ENCODE measurements at places on chromosomes 2 and 18.

DNA sequence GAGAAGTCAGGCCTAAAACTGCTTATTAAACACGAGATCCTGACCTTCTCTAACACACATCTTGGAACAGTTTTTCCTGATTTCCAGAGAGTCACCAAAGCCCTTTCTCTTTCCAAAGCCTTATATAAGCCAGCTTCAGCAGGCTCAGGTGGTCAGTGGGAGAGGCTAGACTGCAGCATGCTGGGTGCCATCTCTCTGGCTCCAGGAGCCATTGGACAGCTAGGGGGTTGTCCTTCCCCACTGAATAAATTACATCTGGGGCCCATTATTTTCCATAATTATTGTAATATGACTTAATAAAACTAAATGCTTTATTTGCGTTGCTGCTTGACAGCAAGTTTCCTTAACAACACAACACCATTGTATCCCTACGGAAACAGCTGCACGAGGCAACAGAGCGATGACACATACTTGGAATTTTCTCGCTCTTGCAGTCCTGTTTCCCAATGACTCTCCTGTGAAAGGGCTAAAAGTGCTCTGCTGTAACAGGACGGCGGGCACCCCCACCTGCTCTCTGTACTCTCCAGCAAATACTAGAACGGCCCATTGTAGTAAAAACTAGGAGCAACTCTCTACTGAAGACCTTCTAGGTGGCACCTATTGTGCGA, 160.6 kb downstream of the RNF144A start:
- DNase-seq = no peak

DNA sequence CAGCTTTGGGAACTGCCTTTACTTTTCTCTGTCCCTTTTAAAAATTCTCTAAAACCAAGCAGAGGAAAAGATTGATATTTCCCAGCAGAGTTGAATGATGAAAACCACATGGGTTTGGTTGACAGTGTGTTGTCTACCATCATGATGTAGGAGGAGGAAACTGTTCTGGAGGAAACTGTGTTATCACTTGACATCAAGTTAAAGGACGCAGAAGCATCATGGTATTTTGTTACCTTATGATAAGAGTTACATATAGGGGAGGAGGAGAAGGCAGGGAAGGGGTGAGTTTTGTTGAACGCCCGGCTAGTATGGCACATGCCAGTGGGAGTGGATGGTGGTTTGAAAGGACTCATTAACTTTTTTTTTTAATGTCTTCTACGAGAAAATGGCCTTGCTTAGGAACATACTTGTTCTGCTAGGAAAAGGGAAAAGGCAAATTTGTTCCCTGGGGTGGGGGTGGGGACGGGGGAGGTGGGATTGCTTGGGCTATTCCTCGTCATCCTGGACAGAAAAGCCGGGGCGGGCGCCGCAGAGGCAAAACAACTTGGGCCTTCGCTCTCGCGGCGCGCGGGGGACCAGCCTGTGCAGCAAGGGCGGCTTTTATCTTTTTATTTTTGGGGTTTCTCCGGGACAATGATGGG, 766 bp downstream of the TMEM17 start:
- no peak for DNase-seq

DNA sequence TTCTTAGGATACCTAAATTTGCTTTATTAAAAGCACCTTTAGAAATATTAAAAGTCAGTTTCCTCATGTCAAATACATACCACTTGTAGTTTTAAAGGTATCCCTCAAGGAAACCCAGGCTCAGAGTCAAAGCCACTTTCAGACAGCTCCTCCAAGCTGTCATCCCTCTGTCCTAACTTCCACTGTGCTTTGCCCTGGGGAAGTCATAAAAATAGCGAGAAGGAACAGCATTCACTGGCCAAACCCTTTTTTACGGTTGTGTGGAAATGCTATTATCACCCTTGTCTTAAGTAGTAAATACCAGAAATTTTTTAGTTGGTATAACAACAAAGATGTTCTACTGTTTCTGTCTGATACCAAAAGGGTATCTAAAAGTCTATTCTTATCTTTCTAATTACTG, 680.5 kb downstream of the ZEB2 start:
- no peak for DNase-seq

GRCh38 chr2:130842770-130843169, 6.1 kb downstream of the ARHGEF4 start:
- no peak for DNase-seq

- no peak for DNase-seq
Measured at GRCh38 chr2:207505171-207505570, 24.6 kb upstream of the CREB1 start.

DNA sequence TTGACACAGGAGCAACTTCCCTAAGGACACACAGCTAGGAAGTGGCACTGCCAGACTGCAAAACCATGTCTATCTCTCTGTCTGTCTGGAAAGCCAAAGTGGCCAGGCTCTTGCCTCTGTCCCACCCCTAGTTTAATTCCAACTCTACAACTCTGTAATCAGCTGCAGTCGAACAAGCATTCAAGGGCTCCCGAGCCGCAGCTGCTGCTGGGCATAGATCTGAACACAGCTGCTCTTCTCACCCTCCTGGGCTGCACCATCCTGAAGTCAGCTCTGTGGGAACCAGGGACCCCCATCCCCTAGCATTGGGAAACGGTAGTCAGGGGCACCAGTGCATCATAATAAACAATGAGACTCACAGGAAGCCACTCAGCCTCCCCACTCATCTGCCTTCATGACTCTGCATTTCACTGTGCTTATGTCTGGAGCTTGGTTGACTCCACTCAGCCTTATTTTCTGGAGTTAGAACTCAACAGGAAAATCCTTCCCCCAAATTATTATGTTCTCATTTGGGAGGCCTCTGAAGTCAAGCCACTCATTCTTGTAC, 44.4 kb upstream of the TMEM163 start:
- no peak for DNase-seq

- DNase-seq = no peak
Measured at GRCh38 chr18:23822590-23823385, 133.5 kb downstream of the LAMA3 start.

GRCh38 chr2:219697811-219698747, 70.6 kb downstream of the SLC4A3 start:
- DNase-seq = no peak

- no peak for DNase-seq
Measured at GRCh38 chr2:7676714-7677113, 759.5 kb downstream of the RNF144A start.

DNA sequence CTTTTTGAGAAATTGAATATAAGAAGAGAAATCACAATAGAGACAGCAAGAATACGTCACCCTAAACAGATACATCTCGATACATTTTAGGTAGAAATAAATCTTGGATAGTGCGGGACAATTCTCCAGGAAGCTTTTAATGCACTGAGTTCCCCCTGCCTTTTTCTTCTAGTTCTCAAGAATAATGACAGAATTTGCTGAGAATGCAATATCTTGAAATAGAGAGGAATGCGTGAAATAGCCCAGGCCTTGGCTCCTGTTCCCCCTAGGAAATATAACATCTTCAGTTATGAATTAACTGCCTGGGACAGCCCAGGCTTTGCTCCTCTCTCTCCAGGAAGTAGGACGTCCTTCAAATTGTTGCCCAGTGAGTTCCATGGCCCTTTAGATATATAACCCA, 7.6 kb upstream of the NRXN1 start:
- no peak for DNase-seq

DNA sequence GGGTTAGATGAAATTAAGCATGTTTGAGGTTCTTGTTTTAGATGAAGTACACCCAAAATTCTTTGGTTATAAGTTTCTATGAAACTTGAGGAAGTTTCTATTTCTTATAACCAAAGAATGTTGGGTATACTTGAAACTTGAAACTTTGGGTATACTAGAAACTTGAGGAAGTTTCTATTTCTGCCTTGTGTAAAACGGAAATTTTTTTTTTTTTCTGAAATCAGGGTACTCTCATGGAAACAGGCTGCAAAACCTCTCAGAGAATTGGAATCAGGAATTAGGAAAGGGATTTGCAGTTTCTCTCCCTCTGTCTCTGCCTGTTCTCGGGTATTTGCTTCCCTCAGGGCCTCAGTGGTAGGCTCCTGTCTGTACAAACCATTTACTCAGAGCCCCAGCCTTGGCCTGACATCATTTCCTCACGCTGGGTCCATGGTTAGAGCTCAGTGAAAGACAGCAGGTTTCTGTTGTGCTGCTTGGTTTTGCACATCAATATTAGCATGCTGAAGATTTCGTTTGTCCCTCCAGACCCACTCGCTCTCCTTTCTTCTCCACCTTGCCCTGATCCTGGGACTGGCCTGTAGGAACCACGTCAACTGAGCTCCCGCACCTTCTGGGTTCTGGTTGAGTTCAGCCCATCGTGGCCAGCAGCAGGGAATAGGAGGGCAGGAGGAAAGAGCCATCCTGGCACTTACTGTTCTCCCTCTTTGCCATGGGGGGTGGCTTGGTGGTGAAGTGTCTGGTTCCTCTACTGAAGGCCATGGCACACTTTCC, 106.4 kb downstream of the POLR1A start:
- no peak for DNase-seq

GRCh38 chr2:134155134-134155533, 98.7 kb upstream of the MGAT5 start:
- no peak for DNase-seq

DNA sequence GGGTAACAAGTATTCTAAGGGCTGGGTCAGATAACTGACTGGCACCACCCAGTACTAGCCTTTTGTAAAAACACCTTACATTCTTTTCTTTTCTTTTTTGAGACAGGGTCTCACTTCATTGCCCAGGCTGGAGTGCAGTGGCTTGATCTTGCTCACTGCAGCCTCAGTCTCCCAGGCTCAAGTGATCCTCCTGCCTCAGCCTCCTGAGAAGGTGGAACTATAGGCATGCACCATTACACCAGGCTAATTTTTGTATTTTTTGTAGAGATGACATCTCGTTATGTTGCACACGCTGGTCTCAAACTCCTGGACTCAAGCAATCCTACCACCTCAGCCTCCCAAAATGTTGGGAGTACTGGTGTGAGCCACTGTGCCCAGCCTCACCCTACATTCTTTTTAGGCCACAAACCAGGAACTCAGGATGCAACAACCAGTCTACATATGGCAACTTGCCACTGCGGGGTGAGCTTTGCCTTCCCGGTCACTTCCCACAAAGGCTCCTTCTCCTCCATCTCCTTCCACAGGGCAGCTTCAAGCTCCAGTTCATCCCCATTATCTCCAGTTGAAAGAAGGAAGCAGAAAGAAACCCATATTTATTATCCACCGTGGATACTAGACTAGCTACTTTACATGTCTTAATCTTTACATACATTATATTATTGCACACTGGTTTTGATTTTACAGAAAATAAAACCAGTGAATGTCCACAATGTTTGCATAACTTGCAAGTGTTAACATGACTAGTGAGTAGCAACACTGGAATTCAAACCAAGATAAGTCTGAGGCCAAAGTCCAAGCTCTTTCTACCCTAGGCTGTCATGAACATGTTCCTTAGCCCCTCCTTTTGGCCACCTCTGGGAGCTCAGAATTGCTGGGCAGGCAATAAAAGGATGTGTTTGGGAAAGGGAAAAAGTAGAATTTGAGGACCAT, 23.7 kb upstream of the AP1S3 start:
- no peak for DNase-seq

- DNase-seq = no peak
Measured at GRCh38 chr2:201191132-201191875, 8.4 kb downstream of the CASP10 start.

DNA sequence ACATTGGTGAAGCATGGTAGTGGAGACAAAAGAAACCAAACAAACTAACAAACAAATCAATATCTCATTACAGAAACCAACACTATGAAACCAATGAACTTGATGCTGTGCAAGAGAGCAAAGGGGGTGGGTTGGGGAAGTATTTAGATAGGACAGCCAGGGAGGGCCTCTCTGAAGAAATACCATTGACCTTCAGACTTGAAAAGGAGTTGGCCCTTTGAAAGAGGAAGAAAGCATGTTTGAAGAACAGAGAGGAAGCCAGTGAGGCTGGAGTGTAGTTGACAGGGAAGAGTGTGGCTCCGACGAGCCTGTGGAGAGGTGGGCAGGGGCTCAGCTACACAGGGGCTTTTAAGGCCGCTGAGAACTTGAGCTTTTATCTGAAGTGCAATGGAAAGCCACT, 151.0 kb upstream of the GATA6 start:
- DNase-seq = no peak

DNA sequence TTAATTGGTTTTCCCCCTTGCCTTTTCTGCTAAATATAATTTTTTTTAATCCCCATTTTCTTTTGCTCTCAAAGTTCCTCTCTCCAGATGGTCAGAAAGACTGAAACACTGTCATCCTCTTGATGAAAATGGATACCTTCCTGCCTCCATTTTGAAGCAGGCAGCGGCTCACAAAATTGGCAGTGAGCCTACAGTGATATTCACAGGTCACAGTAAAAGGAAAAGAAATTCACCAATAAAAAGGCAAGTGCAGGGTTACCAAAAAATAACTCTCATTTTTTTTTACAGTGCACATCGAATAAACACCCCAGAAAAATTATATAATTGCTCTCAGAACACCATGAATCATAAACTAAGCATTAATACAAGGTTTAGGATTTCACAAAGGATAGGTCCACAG, 307.5 kb downstream of the TCF4 start:
- DNase-seq = no peak

DNA sequence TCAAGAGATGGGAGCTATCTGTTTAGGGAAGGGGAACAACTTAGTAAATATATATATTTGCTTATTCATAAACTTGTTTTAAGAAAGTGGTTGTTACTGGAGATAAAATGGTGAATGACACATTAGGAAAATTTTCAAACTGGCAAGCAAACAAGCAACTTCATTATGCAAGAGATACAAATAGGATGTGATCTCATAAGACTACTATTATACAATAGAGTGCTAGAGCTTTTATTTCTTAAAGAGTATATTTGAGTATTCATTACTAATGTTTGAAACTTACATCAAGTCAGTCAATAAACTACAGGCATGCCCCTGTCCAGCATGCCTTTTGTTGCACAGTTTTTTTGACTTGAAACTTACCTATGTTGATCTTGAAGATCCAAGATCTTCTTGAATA, 355.2 kb upstream of the KCNJ3 start:
- DNase-seq = no peak

- DNase-seq = no peak
Measured at GRCh38 chr2:179417436-179417949, 152.9 kb upstream of the SESTD1 start.

GRCh38 chr2:66440708-66441497, 6.0 kb downstream of the MEIS1 start:
- DNase-seq = no peak

GRCh38 chr2:180872255-180872654, 108.2 kb upstream of the UBE2E3 start:
- DNase-seq = no peak

GRCh38 chr18:44895176-44895798, 214.6 kb downstream of the SETBP1 start:
- DNase-seq = no peak

- DNase-seq = no peak
Measured at GRCh38 chr2:96969321-96969720, 17.1 kb downstream of the FAM178B start.

- no peak for DNase-seq
Measured at GRCh38 chr2:1898461-1899395, 154.4 kb upstream of the PXDN start.

GRCh38 chr2:204024906-204025475, 88.4 kb downstream of the ICOS start:
- no peak for DNase-seq

GRCh38 chr2:230640540-230641011, 72.1 kb upstream of the CAB39 start:
- DNase-seq = no peak
